ENCODE measurements at places on chromosomes 12 and 14.

- no peak for DNase-seq
Observed at GRCh38 chr12:41520869-41521268, 332.7 kb downstream of the PDZRN4 start.

- no peak for DNase-seq
Observed at GRCh38 chr14:19873178-19873577, 1.8 kb upstream of the OR4K2 start.

- no peak for DNase-seq
Observed at GRCh38 chr14:38389681-38390080, 133.8 kb upstream of the CLEC14A start.

- no peak for DNase-seq
Observed at GRCh38 chr12:26374934-26375680, 179.7 kb downstream of the SSPN start.
